Fibroblast of lung (primary cell): ENCODE measurements at places on chromosomes 7 and 10. TPM values are rescaled to one million over a fixed set of nuclear protein-coding genes. Genes with fewer than 3 reads are reported as not detected.

The ADAM8 gene
- 1.0 and 2.0 TPM in 2 replicates for total RNA-seq

The DNAH11 gene
- total RNA-seq, result under 0.01 and 0.33 TPM in 2 replicates

The LRRC4 gene
- 0.26 and 0.33 TPM in 2 replicates for total RNA-seq

DNA sequence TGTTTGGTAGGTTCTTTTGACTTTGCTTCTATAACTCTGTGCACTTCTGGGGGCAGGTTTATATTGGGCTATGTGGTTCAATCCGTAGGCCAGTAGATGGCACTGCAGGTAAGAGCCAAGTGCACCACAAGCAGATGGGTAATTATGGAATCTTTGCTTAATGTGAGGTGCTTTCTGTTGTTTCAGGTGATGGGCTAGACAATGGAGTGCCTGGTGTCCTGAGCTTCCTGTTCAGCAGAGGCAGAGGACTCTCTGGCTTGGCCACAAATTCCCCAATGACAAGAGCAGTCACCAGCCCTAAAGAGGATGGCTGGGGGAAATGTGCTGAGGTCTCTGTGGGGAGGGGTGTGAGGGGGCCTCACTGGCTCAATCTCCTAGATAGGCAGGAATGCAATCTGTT is 455.0 kb downstream of the CCSER2 start:
- DNase-seq, result no peak

DNA sequence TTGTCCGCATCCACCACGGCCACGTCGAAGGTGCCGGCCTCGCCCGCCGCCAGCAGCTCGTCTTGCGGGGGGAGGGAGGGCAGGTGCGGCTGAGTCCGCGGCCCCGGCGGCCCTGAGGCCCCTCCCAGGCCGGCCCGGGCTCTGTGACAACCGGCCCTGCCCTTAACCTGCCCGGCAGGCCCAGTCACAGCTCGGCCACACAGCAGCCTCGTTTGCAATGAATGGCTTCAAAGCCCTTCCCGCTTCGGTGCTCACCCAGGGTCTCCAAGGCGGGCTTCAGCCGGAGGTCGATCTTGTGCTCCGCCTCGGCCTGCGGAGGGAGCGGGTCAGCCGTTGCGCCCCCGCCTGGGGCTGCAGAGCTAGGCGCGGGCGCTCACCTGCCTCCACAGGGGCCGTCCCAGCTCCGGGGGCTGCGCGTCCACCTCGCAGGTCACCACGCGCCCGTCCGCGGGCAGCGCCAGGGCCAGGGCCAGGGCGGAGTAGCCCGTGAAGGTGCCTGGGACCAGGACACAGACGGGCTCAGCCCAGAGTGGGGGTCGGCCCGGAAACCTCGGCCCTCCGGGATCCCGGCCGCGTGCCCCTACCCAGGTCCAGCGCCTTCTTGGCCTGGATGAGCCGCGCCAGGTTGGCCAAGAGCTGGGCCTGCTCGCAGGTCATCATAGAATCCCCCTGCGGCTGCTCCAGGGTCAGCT is 928 bp downstream of the COMTD1 start:
- no peak for DNase-seq

GRCh38 chr7:116494472-116494871 is 5.1 kb upstream of the CAV2 start:
- DNase-seq, result no peak
